Stimulated activated CD4-positive, alpha-beta T cell treated with anti-CD3 and anti-CD28 coated beads, Interleukin-4, amount 100 ng/mL, for 48 hours (primary cell): ENCODE measurements at places on chromosomes 4 and X.

DNA sequence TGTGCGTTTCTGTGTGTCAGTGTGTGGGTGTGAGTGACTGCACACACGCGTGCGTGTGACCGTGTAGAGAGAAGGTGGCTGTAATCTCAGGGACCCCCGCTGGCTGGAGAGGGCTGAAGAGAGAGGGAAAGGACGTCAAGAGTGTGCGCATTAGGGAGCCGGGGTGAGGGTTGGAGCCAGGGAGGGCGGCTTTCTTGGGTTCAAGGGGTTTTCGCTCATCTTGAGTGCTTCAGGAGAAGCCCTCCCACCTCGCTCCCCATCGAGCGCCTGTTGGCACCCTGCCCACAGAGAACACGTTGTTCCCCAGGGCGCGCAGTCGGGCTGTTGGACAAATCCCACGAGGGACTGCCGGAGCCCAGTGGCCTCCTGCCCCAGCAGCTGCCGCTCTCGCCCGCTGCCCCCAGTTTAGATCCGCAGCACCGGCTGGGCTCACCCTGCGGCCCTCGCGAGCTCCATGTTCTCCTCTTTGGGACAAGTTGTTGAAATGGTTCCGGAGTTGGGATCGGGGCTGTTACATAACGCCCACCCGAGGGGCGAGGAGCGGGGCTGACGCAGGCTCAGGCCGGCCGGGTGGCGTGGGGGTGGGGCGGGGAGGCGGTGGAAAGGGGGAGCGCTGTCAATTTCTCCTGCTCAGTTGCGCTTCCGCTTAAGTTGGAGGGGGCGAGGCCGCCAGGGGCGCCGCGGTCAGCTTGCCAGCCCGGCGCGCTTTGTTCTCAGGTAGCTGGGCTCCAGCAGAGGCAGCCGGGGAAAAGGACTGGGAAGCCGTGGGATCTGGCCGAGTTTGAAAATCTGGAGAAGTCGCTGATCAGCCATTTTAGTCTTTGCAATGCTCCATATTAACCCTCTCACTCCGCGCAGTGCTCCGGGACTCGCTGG, 1.6 kb downstream of the GRIA2 start:
- DNase-seq: no peak

GRCh38 chr4:163988391-163988790, 493.9 kb downstream of the TMA16 start:
- no peak for DNase-seq

GRCh38 chr4:96742332-96743014, 902.6 kb downstream of the PDHA2 start:
- no peak for DNase-seq

GRCh38 chr4:170374770-170375169, 285.0 kb upstream of the AADAT start:
- DNase-seq: no peak

DNA sequence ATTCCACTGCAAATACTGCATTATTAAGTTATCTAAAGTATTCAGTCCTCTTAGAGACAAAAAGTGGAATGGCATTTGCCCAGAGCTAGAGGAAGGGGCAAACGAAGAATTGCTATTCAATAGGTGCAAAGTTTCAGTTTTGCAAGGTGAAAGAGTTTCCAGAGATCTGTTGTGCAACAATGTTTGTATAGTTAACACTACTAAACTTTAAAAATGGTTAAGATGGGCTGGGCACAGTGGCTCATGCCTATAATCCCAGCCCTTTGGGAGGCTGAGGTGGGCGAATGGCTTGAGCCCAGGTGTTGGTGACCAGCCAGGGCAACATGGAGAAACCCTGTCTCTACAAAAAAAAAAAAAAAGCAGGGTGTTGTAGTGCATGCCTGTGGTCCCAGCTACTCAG, 102.5 kb downstream of the LUZP4 start:
- no peak for DNase-seq

GRCh38 chrX:53188763-53189162, 36.2 kb downstream of the KDM5C start:
- peak; percentile 15 for DNase-seq

GRCh38 chr4:28221536-28221935, 1360.9 kb downstream of the STIM2 start:
- no peak for DNase-seq

GRCh38 chr4:5843573-5844530, 49.0 kb downstream of the CRMP1 start:
- DNase-seq: no peak

DNA sequence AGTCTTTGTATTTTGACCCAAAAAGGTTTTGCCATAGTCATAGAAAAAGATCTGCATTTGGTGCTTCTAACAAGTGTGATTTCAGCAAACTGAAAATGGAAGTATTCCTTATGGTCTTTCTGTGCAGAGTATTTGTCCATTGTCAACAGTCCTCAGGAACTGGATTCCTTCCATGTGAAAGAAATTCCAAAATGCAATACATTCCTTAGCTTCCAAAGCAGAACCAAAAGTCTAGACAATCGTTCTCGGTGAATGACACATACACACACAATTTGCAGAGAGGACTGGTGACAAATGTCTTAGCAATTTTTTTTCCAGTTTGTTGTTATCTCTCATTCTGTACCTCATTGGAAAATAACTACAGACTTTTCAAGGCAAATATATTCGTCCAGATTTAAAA, 562.2 kb upstream of the SLIT2 start:
- no peak for DNase-seq

DNA sequence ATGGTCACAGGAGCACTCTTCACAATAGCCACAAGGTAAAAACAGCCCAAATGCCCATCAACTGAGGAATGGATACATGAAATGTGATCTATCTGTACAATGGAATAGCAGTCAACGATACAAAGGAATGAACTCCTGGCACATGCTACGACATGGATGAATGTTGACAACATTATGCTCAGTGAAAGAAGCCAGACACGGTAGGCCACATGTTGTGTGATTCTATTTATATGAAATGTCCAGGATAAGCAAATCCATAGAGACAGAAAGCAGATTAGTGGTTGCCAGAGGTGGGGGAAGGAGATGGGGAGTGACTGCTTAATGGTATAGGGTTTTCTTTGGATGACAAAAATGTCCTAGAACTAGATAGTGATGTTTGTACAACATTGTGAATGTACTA, 58.7 kb upstream of the GPM6B start:
- no peak for DNase-seq

DNA sequence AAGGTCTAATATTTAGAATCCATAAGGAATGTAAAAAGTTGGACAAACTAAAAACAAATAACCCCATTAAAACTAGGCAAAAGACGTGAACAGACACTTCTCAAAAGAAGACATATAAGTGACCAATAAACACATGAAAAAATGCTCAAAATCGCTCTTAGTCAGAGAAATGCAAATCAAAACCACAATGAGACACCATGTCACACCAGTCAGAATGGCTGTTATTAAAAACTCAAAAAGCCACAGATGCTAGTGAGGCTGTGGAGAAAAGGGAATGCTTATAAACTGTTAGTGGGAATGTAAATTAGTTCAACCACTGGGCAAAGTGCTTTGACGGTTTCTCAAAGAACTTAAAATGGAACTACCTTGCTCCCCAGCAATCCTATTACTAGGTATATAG, 674.3 kb upstream of the MAGEB2 start:
- no peak for DNase-seq

DNA sequence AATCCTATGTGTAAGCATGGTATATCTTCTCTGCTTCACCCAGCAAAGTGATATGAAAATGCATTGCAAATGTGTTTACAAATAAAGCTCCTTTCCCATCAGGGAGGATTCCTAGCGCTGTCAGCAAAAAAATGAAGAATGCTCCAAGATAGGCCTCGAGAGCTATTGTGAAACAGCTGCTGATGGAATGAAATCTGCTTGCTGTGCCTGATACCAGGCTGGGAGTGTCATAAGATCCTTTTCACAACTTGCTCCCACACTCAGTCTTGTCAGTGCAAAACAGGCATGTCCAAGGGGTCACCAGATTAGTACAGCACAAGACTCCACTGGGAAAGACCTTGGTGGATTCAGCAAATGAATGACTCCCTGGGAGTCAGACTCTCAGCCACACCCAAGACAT, 34.1 kb downstream of the HNRNPH2 start:
- DNase-seq: no peak

GRCh38 chr4:66602622-66603021, 932.3 kb upstream of the EPHA5 start:
- DNase-seq: no peak

DNA sequence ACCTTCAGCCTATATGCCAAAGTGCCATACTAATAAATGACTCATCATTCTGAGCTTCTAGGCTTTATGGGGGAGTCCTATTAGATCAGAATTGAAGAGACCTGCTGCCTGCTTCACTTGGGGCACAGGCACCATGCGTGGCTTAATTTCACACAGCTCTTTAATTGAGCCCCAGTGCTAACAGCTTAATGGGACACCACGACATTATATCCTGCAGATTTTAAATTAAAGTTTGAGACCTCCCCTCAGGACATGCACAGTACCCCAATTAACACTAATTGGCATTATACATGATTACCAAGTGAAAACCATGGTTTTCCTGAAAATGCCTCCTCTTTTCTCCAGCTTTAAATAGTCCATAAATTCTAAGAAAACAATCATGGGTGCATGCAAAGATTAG, 6.8 kb downstream of the C1QTNF7 start:
- no peak for DNase-seq

GRCh38 chrX:152632445-152633097, 5.1 kb upstream of the GABRQ start:
- DNase-seq: peak; percentile 7

GRCh38 chrX:136546371-136546781, 14.4 kb downstream of the VGLL1 start:
- DNase-seq: no peak

DNA sequence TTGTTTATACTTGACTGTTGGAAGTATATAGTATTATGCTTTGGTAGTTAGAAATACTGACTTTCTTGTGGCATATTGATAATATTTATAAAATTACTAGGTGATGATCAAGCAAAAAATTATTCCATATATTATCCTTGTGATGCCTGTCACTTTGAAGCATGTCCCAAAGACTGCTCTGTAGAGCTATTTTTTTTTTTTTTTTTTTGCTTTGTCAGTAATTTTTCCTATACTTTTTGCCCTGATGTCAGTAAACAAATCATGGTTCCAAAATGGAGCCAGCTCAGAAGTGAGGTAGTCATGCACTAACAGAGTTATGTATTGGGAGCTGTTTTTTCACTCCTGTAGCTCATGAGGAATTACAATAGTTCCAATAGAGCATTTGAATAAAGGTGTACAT, 11.2 kb downstream of the WWC2 start:
- DNase-seq: no peak

- DNase-seq: no peak
These were observed 63.4 kb downstream of the PTTG2 start for GRCh38 chr4:38023347-38024205.

DNA sequence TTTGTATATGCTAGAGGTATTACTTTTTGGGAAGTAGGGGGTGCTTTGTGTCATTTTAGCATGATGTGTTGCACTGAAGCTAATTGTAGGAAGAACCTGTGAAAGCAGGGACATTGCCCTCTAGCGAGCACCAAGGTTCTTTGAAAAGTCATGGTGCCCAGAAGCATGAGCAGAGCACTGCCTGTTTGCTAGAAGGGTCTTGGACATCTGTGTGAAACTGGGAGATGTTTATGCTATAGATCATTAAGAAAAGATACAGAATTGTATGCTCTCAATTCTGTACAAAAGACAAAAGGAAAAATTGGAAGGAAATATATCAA, 14.7 kb downstream of the GRPR start:
- no peak for DNase-seq

DNA sequence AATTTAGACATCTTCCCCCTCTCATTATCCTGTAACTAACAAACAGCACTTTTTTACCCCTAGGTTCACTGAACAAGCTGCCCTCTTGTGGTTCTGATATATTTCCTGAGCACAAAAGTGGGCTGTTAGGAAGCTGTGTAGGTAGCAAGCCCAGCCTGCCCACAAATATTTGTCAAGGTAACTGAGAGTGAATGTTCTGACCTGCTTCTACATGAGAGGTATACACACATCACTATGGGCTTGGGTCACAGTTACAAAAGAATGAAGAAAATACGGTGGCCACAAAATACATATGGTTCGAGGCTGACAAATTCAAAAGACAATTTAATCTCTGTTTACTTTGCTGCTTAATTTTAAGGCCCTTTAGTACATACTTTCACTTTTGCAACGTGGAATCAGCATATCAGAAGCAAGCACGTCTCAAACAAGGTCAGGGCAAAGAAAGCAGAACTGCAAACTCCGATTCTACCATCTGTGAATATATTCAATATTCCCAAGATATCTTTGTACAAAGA, 78.7 kb downstream of the RBM47 start:
- DNase-seq: no peak

- no peak for DNase-seq
These were observed 84.7 kb downstream of the RASL11B start for GRCh38 chr4:52946855-52947254.

DNA sequence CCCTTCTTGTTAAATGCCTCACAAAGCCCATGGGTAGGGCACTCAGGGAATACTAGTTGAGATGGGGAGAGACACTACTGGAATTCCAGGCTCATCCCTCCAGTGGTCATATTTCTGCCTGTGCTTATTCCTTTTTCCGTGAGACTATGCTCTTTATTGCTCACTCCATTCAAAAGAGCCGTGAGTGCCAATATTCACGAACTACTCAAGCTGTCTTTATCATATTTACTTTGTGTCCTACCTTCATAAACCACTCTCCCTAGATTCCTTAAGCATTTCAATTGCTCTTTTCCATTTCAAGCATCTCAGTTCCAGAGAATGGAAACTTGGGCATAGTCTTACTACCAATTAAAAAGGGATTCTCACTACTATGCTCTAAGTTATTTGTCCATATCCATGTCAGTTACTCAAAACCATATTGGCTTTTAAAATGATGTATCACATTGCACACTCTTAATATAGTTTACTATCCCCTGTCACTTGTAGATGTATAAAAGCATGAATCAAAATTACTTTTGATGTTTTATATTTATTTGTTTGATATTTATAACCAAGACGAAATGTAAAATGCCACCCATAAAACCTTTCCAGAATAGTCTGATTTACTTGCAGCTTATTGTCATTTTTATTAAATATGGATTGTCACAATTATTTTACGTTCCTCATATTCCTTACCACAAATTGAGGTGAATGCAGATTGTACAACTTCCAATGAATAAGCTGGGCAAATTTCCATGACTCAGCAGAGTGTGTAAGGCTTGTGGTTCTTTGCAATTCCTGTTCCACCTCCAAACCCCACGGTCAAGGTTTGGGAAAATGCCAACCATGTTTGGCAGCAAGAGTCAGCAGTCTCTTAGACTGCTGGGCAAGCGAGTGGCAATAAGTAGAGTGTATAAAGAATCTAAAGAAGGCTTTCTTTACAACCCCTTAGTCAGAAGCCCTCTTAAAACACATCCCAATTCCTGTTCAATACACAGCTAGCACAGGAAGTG, 24.4 kb downstream of the ENOX2 start:
- no peak for DNase-seq

DNA sequence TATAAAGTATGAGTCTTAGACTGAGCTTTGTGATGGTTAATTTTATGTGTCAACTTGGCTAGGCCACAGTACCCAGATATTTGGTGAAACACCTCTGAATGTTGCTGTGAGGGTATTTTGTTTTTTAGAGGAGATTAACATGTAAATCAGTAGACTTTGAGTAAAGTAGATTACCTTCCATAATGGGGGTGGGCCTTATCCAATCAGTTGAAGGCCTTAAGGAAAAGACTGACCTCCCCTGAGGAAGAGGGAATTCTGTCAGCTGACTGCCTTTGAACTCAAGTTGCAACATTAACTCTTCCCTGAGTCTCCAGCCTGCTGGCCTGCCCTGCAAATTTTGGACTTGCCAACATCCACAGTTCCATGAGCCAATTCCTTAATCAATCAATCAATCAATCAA, 66.0 kb downstream of the PLAC1 start:
- no peak for DNase-seq
